ENCODE measurements at places on chromosomes 7 and 10. TPM values are rescaled to one million over a fixed set of nuclear protein-coding genes. Genes with fewer than 3 reads are reported as not detected.

DNA sequence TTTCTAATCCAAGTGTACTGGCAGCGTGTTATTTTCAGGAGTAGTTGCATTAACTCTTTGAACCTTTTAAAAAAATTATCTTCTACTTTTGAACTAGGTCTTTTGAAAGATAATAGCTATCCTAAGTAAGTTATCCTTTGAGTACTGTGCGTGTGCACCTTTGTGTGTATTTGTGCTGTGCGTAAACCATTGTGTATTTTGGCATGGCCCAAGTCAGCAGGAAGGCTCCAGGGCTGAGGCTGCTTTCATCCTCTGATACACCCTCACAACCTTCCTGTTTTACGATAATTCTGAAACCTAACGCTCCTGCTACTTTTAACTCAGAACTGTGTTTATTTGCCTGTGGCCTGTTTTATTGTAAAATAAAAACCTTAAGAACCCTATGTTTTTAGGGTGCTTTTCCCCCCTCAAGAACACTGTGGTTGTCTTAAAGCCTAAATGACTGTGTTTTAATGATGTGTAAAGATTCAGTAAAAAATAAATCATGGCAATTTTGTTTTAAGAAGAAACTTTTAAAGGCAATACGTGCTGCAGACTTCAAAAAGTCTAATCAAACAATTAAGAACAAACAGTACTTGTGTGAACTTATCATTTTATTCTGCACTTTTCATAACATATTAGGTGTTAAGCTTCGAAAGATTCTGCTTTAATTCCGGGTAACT, 57.5 kb downstream of the HDAC9 start:
- no peak for DNase-seq

- DNase-seq = peak; percentile 1
These were observed 864.8 kb upstream of the AUTS2 start for GRCh38 chr7:68733219-68734153.

DNA sequence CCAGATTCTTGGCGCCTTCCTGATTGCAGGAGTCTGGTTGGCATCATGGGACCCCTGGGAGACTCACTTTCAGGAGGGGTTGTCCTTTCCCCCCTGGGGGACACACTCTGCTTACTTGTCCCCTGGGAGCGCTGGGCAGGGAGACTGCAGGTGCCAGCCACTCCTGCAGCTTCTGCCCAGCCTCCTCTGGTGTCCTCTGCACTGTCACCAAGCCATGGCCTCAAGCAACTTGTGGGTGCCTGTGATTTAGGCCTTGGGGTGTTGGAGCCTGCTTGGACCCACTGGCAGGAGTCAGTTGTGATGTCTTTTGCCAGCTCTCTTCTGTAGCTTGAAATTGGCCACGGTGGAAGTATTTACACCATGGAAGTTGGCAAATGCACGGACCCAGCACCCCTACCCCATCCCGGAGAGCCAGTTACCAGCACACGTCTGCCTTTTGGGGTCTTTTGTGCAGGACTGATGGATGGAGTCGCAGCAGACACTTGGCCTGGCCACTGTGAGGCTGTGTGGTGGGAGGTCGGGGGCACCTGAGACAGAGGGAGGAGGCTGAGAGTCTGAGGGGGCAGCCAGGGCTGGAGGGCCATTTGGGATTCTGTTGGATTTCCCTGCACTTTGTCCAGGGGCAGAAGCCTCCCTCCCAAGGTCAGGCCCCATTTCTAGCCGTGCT, 104.7 kb downstream of the LHPP start:
- no peak for DNase-seq

- DNase-seq = peak; percentile 48
These were observed 86.2 kb upstream of the FZD8 start for GRCh38 chr10:35728341-35728740.

- no peak for DNase-seq
These were observed 37.0 kb upstream of the MXI1 start for GRCh38 chr10:110170142-110170971.

DNA sequence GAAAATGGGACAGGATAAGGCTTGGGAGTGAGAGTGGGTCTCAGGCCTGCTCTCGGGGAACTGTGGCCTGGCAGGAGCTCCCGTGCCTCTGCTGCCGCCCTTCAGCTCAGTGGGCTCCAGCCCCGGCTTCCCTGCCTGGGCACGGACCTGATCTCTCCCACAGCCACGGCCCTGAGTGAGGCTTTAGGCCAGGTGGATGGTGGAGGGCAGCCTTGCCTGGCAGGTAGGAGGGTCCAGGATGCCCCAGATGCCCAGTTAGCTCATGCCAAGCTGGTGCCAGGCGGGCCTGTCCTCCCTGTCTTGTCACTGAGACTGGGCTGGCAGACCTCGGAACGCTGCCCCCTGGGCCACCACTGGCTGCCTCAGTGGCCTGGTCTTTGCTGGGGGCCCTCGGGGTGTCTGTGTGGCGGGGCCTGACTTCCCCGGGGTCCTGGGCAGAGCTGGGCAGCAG, 116.6 kb downstream of the INPP5A start:
- DNase-seq = no peak

- DNase-seq = no peak
These were observed 333.7 kb downstream of the GFRA1 start for GRCh38 chr10:115939101-115939854.

DNA sequence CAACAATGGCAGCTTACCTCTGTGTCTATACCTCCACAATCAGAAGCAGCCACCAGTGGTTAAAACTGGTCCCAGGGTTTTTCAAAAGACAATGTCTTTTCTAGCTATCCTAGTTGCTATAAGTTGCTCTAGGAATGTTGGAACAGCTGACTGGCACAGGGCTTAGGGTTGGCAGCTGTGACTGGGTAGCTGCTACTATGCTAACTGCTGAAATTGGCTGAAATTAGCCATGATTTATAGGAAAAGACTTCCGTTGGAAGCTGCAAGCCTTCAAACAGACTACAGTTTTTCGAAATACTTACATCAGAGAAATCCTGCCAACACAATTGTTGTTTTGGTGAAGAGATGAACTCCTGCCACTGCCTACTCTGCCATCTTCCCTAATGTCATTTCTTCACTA, 102.3 kb downstream of the MKX start:
- DNase-seq = no peak

GRCh38 chr7:9120331-9120730, 686.9 kb downstream of the NXPH1 start:
- no peak for DNase-seq

- no peak for DNase-seq
These were observed 24.2 kb downstream of the PILRA start for GRCh38 chr7:100397315-100398081.

GRCh38 chr10:70880077-70880534, 8.3 kb downstream of the PCBD1 start:
- peak; percentile 79 for DNase-seq

DNA sequence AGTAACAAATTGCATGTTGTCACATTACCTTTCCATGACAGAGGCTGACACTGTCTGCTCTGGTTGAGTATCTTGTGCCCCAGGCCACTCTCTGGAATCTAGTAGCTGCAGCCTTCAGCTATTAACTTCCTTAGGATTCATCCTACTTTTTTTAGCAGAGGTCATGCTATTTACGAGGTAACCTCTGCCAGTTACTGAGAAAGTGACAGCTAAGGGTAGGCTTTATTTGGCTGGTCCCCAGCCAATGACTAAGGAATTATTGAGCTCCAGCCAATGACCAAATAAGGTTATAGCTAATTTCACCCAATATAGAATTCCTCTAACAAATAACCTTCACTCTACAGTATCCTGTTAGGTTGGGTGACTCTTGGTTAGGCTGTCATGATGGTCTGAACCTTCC, 1361.7 kb downstream of the XPNPEP1 start:
- no peak for DNase-seq

- DNase-seq = no peak
These were observed 138.0 kb downstream of the PTPN20 start for GRCh38 chr10:47049056-47049851.

- DNase-seq = no peak
These were observed 15.6 kb upstream of the PARP12 start for GRCh38 chr7:140078392-140078791.

GRCh38 chr7:369476-370258, 79.7 kb downstream of the FOXL3 start:
- DNase-seq = no peak

- DNase-seq = no peak
These were observed 269.1 kb downstream of the PTPRN2 start for GRCh38 chr7:158318511-158318913.

DNA sequence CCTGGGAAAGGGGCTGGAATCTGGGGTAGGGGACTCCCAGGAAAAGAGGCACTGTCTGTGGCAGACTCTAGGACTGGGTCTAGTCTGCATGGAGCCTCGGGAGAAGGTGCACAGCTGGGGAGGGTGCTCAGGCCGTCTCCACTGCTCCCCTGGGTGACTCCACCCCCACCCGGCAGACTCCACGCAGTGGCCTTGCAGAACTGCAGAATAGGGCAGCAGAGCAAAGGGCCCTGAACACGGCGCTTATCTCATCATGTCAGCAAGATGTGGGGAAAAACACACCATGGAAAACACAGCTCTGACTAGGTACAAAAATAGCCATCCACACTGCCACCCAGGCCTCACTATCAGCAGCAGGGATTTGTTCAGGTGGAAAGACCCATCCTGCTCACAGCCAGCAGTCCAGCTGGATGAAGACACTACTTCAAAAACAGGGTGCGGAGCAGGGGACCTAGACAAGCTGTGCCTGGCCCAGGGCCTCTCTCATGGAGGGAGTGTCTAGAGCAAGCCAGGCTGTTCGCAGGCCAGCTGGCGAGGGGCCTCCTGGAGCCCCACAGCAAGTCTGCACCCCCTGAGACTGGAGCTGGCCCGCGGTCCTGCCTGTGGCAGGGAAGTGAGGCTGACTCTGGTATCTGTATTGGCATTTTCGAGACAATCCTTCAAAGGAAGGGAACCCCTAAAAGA, 11.7 kb downstream of the MAT1A start:
- DNase-seq = no peak

DNA sequence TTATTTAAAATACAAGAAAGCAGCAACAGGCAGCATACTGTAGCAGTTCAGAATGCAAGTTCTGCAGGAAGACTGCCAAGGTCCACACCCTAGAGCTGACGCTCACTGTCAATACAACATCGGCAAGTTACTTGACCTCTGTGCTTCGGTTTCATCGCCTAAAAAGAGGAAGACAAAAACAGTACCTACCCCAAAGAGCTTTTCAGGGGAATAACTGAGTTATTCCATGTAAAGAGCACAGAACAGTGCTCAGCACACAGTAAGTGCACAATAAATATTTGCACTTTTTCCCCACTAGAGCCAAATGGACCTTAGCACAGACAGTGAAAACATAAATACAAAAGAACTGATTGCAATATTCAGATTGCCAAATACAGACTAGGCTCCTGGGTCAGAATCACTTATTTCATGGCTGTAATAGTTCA, 88.6 kb downstream of the USP6NL start:
- no peak for DNase-seq

- DNase-seq = no peak
These were observed 819 bp downstream of the POLD2 start for GRCh38 chr7:44122529-44122928.

DNA sequence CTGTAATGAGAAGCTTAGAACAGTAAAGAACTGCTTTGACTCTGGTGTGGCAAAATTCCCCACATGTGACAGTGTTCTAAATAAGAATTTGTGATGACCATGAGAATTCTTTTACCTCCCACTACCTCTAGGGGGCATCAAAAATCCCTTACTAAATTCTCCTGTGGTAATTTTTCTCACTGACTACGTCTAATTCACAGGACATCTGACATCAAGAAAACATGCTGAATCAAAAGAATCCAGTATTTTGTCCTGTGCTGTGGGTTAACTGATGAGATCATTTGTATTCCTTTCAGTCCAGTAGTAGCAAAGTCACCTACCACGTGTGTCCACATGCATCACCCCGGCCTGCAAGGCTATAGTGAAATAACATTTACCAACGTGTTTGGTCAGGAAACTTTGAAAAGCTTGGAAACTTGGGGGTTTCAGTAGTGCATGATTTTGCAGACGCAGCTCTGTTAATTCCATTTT, 103.8 kb downstream of the ATE1 start:
- peak; percentile 46 for DNase-seq

- no peak for DNase-seq
These were observed 223.4 kb downstream of the SEC23IP start for GRCh38 chr10:120115959-120116358.

DNA sequence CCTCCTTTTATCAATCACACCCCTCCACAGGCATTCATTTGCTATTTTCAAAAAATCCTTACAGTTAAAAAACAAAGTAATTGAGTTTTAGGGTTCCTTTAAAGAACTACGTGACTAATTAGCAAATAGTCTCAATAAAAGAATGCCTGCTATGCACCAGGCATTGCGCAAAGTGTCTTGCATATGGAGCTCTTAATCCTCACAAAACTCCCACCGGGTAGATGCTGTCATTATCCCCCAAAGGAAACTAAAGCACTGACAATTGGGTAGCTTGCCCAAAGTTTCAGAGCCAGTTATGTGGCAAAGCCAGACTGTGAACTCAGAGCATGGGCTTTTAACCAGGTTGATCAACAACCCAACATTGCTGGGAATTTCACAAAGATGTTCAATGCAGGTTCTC, 305.7 kb downstream of the ELMO1 start:
- no peak for DNase-seq

GRCh38 chr10:24866604-24867583, 85.5 kb downstream of the PRTFDC1 start:
- peak; percentile 87 for DNase-seq

DNA sequence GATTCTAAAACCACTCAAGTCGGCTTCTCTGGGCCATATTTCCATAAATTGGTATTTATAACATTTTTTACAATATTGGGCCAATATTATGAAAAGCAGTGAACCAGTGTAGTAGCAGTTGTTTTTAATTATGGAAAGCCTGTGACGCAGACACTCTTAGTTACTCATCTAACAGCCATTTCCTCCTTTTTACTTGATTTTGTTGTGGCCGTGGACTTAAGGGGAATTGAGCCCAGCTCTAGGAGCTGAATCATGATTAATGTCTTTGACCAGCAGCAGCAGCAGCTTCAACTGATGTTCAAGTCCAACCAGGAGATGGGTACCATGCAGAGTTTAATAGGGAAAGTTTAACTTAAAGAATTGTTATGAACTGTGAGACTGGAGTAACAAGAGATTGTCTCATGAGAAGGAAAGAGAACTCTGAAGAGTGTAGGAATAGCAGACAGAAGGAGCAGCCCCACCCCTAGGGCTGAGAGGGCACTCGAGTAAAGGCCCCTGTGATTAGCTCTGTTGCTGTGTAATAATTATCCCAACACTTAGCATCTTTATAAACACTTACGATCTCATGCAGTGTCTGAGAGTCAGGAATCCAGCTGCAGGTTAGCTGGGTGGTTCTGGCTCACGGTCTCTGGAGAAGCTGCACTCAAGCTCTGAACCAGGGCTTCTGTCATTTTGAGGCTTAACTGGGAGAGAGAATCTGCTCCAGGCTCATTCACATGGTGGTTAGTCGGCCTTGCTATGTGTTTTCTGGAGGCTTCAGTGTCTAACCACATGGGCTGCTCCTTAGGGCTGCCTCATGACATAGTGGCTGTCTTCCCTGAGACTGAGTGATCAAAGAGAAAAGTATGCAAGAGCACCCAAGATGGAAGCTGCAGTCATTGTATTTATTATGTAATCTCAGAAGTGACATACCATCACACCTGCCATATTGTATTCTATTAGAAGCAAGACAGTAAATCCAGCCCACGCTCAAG, 4.6 kb downstream of the LANCL2 start:
- peak; percentile 95 for DNase-seq

The HIBADH gene
- 36.6 TPM for total RNA-seq

The DLX5 gene
- not detected for total RNA-seq

The ZDHHC16 gene
- total RNA-seq = 64.0 TPM

The OR2A42 gene
- not detected for total RNA-seq

The FGL2 gene
- 1.3 TPM for total RNA-seq

The VIPR2 gene
- total RNA-seq = not detected

The ASB15 gene
- total RNA-seq = not detected

The ABCB8 gene
- 16.3 TPM for total RNA-seq

The SERPINE1 gene
- 1,441 TPM for total RNA-seq

The OR6V1 gene
- total RNA-seq = not detected

The ANKRD30A gene
- not detected for total RNA-seq

The ZNF777 gene
- total RNA-seq = 3.6 TPM
